ENCODE measurements at places on chromosomes 12 and 14.
A peak's percentile ranks its signal among the peaks of the same experiment; 100 is the strongest.

DNA sequence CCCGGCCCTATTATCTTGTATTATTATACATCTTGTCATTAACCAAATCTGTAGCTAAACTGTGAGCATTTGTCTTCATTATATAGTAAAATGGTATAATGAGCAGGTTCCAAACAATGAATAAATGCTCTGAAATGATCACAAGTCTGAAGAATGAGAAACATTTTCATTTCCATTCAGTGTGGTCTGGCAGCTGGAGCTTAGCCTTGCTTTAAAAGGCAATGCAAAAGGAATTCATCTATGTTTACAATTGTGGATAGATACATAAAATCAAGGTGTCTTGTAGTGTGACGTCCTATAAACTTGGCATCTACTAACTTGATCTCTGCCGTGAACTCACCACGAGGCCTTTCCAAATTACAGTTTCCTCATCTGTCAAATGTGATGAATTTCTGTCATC is 168.3 kb downstream of the RMST start:
- no peak for DNase-seq

GRCh38 chr12:59699421-59700152 is 103.8 kb downstream of the SLC16A7 start:
- no peak for DNase-seq

GRCh38 chr14:63897721-63898163 is 44.9 kb downstream of the SYNE2 start:
- DNase-seq: no peak

DNA sequence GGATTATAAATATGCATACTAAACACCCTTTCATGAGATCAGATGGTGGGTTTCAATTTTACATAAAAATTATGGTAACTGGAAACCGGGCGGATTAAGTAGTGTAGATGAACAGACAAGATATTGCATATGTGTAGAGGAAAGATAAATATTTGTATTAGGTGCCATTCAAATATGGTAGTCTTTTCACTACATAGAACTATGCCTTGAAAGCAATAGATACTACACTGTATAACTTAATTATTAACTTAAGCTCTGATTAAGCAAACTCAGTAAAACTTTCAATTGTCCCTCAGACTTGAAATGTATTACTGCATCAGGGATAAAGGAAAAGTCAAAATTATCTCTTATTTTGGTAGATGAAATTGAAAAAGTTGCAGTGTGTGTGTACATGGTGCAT is 1.9 kb downstream of the PTPN21 start:
- no peak for DNase-seq

GRCh38 chr14:40265096-40265495 is 832.9 kb upstream of the FBXO33 start:
- no peak for DNase-seq

GRCh38 chr12:11765817-11766794 is 116.6 kb downstream of the ETV6 start:
- peak; percentile 64 for DNase-seq

DNA sequence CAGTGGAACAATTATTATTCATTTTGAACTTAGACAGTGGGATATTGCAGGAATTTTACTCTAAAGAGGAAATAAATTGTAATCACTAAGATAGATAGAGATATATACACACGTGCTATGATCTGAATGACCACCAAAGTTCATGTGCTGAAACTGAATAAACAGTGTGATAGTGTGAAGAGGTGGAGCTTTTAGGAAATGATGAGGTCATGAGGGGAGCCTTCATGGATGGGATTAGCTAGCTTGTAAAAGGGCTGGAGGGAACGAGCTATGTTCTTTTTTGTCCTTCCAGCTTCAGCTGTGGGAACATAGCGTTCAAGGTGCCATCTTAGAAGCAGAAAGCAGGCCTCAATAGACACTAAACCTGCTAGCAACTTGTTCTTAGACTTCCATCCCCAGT is 191.5 kb upstream of the LRIG3 start:
- no peak for DNase-seq

DNA sequence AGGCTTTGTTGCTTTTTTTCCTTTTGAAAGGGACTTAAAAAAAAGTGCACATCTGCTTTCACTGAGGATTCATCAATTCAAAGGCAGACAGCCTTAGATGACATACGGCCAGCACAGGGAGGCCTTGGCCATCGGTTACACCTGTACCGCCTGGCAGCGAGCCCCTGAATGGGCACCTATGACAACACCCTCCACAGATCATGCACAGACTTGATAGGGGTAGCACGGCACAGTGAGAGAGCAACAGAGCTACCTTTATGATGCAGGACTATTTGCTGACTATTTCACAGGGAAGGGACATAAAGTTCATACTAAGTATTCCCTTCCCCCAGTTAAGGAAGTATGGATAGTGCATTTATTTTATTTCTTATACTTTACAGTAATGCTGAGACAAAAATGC is 137.9 kb upstream of the ARID2 start:
- no peak for DNase-seq

DNA sequence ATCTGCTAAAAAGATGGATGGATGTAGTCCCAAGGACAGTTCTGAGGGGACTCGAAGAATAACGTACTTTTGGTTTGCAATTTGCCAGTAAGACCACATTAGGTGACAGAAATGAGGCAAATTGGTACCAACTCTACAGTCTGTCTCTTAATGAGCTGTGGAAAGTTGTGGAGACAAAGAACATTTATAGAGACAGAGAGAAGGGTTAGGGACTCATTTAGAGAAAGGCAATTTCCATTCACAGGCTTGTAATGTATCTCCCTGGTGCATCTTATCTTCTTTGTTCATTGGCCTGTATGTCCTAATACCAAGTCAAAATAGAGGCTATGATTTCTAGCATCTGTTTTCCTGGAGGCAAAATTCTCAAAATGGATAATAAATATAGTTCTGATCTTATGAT is 177.5 kb downstream of the ANO4 start:
- DNase-seq: no peak

DNA sequence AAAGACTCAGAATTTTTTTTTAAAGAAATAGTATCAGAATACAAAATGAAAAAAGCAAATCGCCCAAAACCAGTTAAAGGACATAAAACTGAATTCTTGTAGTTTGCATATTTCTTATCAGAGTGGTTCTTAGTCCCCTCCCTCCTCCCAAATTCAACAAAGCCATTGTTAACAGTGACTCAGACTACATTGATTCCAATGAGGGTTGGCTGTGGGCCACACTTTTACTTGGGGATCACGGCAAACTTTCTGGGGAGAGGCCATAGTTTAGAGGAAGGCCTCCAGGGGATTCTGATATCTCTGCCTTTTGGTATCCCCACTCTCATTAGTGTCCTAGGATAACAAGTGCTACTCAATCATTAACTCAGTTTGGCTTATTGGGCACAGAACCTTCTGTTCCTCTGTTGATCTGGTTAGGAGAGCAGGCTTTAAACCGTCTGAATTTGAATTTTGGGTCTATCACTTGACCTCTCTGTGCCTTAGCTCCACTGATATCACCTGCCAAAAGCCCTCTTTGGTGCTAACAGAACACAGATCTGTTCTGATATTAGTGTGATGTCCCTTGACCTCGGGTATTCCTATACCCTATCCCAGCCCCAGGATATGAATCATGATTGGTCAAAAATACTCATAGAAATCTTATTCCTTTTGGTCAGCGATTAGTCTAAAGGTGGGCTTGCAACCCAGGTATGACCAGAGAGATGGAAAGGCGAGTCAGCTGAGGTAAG is 45.2 kb upstream of the APPL2 start:
- DNase-seq: no peak

- no peak for DNase-seq
Observed at GRCh38 chr14:25381498-25381897, 331.6 kb upstream of the STXBP6 start.

DNA sequence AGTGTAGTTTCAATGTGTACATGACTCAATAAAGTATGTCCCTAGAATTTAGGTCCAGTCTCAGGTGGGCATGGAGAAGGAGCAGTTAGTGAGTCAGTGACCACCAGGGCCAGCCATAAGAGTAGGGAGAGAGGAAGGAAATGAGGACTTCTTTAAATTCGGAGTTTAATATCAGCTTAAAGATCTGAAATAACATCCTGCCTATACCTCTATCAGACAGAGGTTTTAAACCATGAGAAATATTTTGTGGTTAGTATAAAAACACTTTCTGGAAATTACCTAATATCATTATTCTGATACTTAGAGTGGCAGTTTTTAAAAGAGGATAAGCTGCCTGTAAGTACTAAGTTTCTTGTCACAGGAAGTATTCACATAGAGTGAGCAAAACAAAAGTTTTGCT is 61.7 kb upstream of the ST8SIA1 start:
- no peak for DNase-seq

DNA sequence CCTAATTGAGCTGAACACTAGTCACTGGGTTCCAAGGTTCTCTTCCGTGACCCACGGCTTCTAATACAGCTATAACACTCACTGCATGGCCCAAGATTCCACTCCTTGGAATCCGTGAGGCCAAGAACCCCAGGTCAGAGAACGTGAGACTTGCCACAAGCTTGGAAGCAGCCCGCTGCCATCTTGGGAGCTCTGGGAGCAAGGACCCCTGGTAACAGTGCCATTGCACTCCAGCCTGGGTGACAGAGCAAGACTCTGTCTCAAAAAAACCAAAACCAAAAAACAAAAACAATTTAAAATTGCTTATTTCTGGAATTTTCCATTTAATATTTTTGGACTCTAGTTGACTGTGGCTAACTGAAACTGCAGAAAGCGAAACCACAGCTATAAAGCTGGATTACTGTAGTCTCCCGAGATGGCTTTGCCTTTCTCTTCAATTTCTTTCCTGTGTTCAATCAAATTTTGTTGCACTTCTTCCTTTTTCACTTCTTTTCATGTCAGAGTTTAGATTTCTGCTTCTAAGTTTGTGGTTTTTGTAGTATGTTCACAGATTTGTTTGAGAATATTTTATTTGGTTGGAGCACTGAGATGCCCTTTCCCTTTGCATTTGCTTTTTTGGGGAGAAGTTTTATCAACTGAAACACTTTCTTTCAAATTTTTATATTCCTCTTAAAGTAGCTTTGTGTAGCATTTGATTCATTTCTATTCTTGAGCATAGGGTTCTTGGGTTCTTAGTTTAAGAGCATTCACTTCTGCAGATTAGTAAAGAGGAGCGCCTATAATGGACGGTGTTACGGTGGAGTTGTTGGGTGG is 44.6 kb downstream of the DDHD1 start:
- no peak for DNase-seq

DNA sequence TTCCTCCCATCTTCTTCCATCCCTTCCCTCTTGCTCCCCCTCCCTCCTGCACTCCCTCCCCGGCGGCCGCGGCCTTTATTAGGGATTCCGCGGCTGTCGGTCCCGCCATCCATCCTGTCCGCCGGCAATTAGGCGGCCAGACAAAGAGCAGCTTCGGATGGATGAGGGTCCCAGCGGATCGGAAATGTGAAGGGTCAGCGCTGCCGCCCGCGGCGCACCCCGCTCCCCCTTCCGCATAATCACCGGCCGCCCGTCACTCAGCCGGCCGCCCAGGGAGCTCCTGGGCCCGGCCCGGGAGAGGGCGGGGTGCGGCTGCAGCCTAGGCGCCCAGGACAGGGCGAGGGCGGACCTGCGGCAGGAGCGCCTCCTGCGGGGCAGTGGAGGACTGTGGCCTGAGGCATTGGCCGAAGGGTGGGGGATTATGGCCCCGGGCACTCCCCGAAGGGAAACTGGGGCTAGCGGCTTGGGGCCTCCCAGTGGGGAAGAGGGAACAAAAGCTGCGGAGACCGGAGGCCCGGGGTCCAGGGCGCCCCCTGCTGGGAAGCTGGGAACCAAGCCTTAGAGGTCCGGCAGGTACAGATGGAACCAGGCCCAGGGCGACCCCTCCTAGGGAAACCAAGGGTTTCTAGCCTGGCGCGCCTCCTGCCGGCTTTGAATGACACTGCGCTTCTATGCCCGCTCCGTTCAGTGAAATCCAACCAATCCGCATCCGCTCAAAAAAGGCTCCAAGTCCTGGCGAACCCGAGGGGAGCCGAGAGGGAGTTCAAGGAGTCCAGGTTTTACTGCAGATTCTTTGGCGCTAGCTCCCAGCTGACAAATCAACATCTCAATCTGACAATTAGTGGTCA is 4.4 kb upstream of the DNAJC22 start:
- peak; percentile 87 for DNase-seq
